ENCODE measurements at places on chromosomes 7 and 10.

DNA sequence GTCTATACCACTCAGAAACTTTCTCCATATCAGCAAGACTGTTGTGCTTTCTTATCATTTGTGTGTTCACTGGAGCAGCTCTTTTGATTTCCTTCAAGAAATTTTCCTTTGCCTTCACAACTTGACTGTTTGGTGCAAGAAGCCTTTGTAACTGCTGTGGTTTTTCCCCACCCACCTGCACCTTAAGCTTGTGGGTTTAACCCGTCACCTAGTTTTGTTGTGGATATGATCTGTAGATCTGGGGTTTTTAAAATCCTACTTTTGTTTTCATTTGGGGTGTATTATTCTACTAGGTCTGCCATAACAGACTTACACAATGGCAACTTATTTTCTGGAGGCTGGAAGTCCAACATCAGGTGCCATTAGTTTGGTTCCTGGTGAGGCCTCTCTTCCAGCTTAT is 30.5 kb upstream of the CHST3 start:
- DNase-seq, result no peak

DNA sequence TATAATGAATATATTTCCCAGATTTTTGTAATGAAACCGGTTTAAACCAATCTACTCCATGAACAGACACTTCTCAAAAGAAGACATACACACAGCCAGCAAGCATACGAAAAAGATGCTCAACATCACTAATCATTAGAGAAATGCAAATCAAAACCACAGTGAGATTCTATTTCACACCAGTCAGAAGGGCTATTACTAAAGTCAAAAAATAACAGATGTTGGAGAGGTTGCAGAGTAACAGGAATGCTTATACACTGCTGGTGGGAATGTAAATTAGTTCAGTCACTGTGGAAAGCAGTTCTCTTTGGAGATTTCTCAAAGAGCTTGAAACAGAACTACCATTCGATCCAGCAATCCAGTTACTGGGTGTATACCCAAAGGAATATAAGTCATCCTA is 240.7 kb downstream of the TSPAN12 start:
- DNase-seq, result no peak

DNA sequence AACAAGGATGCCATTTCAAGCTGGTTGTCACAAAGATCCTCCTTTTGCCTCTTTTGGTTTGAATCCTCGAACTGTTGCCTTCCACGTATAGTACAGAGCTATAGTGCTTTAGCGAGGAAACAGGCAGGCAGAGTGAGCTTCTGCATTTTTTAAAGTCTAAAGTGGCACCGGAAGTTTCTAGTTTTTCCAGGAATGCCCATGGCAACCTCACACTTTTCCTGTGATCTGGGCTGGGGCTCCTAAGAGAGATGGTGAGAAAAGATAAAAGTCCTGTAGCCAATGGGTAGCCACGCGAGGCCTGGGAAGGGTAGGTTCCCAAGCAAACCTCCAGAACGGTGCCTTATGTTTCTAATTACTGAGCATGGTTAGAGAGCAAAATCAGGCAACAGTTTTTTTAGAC is 76.7 kb downstream of the CALD1 start:
- DNase-seq, result no peak

DNA sequence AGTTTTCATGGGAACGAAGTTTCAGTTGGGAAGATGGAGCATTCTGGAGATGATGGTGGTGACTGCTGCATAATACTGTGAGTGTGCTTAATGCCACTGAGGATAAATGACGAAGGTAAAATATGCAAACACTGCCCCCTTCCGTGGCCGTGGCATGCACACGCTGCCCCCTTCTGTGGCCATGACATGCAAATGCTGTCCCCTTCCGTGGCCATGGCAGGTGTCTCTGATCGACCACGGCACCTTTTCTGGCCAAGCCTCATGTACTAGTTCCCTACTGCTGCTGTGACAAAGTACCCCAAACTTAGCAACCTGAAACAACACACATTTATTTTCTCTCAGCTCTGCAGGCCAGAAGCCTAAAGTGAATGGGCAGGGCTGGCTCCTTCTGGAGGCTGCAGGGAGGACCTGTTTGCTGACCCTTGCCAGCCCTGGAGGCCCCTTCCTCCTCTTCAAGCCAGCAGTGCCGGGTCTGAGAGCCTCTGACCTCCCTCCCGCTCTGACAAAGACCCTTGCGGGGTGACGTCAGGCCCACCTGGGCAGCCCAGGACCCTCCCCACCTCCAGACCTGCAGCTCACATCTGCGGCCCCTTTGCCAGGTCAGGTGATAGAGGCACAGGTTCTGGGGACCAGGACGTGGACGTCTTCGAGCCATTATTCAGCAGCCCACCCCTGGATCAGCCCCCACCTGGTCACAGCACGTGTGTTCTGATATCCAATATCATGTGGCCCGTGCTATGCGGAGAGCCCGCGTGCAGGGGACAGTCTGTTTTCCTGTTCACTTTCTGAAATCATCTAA is 82.0 kb downstream of the MICALL2 start:
- DNase-seq, result no peak

- no peak for DNase-seq
Measured at GRCh38 chr10:22180724-22181123, 37.1 kb downstream of the EBLN1 start.

Measured in D341Med (cell line).